ENCODE measurements at places on chromosomes 3 and 15. TPM values are rescaled to one million over a fixed set of nuclear protein-coding genes. Genes with fewer than 3 reads are reported as not detected.
A peak's percentile ranks its signal among the peaks of the same experiment; 100 is the strongest.

The PTX3 gene
- 36.9 TPM for total RNA-seq

The CD86 gene
- 7.3 TPM for total RNA-seq

The RASL12 gene
- total RNA-seq: 20.6 TPM

The NEK10 gene
- 48.4 TPM for total RNA-seq

The MEX3B gene
- total RNA-seq: 2.3 TPM

The CPA3 gene
- total RNA-seq: 44.2 TPM

The GLDN gene
- total RNA-seq: 7.3 TPM

The SKIL gene
- total RNA-seq: 64.5 TPM

The STAB1 gene
- total RNA-seq: 55.4 TPM

- no peak for DNase-seq
- H3K4me1 ChIP-seq: no peaks in the 10 kb centered on the region
- H3K27ac ChIP-seq: no peak overlapping the region
- no peak overlapping the region for H3K4me3 ChIP-seq
- H3K36me3 ChIP-seq: no peaks in the 10 kb centered on the region
- no peaks in the 10 kb centered on the region for H3K27me3 ChIP-seq
These were observed 88.7 kb upstream of the UBE2E2 start for GRCh38 chr3:23114432-23114831.

- no peak overlapping the region for H3K27ac ChIP-seq
- H3K4me1 ChIP-seq: no peaks in the 10 kb centered on the region
- no peak for DNase-seq
- no peak overlapping the region for H3K4me3 ChIP-seq
- no peaks in the 10 kb centered on the region for H3K36me3 ChIP-seq
These were observed 628.0 kb downstream of the ROBO2 start for GRCh38 chr3:77667901-77668300.

DNA sequence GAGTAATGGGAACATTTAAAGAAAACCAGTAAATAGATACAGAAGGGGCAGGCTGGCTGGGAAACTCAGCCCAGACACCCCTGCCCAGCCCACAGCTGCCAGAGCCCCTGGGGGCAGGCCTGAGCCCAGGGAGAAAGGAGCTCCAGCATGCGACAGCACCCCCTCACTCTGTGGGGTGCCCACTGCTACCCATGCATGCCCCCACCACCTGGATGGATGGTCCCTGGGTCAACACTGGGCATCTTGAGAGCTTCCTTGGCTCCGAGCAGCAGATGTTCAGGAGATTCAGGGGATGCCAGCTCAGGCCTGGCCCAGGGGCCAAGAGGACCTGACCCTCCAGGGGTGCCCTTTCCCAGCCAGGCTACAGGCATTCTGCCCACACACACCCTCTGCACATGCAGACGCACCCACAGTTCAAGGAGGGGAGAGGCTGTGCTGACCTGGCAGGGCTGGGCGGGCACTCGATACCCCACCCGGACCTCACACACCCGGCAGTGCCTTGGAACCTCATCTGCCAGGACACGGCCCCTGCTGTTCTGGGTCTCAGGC, 31.5 kb downstream of the PTH1R start:
- H3K27me3 ChIP-seq: no peaks in the 10 kb centered on the region
- no peak for DNase-seq
- H3K4me1 ChIP-seq: peaks cover 2% of the 10 kb centered on the region

- DNase-seq: no peak
- no peaks in the 10 kb centered on the region for H3K4me1 ChIP-seq
- H3K27ac ChIP-seq: no peak overlapping the region
- no peak overlapping the region for H3K4me3 ChIP-seq
- H3K36me3 ChIP-seq: no peaks in the 10 kb centered on the region
These were observed 32.6 kb upstream of the NR2C2 start for GRCh38 chr3:14914779-14915117.

- no peak for DNase-seq
- no peaks in the 10 kb centered on the region for H3K27me3 ChIP-seq
- H3K4me1 ChIP-seq: no peaks in the 10 kb centered on the region
- H3K4me3 ChIP-seq: no peak overlapping the region
- H3K36me3 ChIP-seq: no peaks in the 10 kb centered on the region
These were observed 90.4 kb upstream of the ASB14 start for GRCh38 chr3:57382933-57383332.

- DNase-seq: no peak
- H3K27ac ChIP-seq: no peak overlapping the region
- H3K27me3 ChIP-seq: no peaks in the 10 kb centered on the region
- H3K4me3 ChIP-seq: no peak overlapping the region
- H3K4me1 ChIP-seq: no peaks in the 10 kb centered on the region
These were observed 37.6 kb downstream of the AAGAB start for GRCh38 chr15:67216859-67217258.

DNA sequence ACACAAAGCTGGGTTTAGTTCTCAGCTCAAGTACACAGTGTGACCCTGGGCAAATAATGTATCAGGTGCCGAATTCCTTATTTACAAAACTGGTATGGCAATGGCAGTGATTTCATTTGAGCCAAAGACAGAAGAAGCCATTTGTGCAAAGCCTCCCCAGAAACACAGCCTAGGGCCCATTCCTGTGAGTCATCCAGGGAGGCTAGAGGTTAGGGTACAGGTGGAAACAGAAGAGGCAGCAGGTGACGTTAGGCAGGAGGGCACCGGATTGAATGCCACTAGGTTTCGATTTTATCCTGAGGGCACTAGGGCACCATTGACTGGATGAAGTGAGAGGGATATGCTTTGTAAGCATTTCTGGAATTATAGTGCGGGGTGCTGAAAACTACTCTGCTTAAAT, 766.9 kb upstream of the NR2F2 start:
- H3K4me3 ChIP-seq: no peak overlapping the region
- no peaks in the 10 kb centered on the region for H3K27me3 ChIP-seq
- H3K27ac ChIP-seq: no peak overlapping the region

GRCh38 chr3:128815318-128816064, 63.9 kb upstream of the ACAD9 start:
- no peaks in the 10 kb centered on the region for H3K4me1 ChIP-seq
- no peak for DNase-seq
- H3K27me3 ChIP-seq: no peaks in the 10 kb centered on the region

DNA sequence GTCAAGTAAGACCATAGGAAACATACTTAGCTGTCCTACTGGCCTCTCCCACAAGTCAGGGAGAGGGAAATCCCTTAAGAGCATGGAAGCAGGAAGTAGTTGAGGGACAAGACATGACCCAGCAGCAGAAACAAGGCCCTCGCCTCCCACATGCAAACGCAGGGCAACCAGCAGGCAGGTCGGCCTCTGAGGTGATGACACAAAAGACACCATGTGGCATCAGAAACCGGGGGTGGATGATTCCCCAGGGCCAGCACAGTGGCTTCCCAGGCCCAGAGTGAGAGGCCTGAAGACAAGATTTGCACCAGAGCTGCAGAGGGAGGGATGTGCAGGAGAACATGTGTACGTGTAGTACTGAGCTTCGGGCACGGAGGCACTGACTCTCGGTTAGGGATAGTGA, 26.3 kb downstream of the PXYLP1 start:
- DNase-seq: no peak
- no peaks in the 10 kb centered on the region for H3K4me1 ChIP-seq
- H3K36me3 ChIP-seq: no peaks in the 10 kb centered on the region
- no peak overlapping the region for H3K27ac ChIP-seq
- H3K4me3 ChIP-seq: no peak overlapping the region

- no peak for DNase-seq
- H3K36me3 ChIP-seq: no peaks in the 10 kb centered on the region
- no peak overlapping the region for H3K4me3 ChIP-seq
- no peak overlapping the region for H3K27ac ChIP-seq
These were observed 4.4 kb downstream of the ACAP2 start for GRCh38 chr3:195438371-195438770.

DNA sequence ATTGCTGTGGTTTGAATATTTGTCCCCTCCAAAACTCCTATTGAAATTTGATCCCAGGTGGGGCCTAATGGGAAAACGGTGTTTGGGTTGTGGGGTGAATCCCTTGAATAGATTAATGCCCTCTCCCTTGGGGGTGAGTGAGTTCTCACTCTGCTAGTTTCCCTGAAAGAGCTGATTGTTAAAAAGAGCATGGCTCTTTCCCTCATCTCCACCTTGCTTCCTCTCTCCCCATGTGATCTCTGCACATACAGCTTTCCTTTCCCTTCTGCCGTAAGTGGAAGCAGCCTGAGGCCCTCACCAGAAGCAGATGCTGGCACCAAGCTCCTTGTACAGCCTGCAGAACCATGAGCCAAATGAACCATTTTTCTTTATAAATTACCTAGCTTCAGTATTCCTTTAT, 394.9 kb upstream of the WNT5A start:
- no peaks in the 10 kb centered on the region for H3K4me1 ChIP-seq
- H3K36me3 ChIP-seq: no peaks in the 10 kb centered on the region
- no peak overlapping the region for H3K4me3 ChIP-seq
- H3K27me3 ChIP-seq: no peaks in the 10 kb centered on the region

DNA sequence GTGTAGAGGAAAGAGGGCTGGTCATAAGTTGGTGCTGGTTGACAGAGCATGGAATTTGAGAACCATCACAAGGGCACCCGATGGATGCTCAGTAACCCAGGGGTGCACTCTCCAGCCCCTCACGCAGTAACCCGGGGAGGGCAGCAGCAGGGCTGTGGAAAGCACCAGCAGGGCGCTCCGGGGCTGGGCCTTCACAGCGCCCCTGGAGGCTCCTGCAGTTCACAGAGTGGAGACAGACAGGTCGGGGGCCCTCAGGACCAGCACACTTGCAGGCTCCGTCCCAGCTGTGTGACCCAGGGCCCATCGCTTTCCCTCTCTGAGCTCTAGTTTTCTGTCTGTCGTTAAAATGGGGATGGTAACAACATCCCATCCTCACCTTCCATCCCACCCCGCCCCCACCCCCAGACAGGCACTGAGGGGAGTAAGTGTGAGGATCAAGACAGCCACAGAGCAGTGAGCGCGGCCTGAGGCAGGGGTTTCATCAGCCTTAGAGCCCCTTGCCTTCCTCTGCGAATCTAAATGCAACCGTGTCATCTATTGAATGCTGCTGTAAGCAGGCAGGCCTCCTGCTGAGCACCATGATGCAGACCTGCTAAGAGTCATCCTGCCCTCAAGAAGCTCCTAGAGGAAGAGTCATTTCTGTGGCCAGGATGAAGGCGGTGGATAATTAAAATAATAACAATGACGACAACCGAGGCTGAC, 90.2 kb upstream of the LINGO1 start:
- no peaks in the 10 kb centered on the region for H3K36me3 ChIP-seq
- no peaks in the 10 kb centered on the region for H3K4me1 ChIP-seq
- no peak overlapping the region for H3K27ac ChIP-seq
- no peak overlapping the region for H3K4me3 ChIP-seq

GRCh38 chr15:67148196-67148701, 82.8 kb downstream of the SMAD3 start:
- no peak overlapping the region for H3K4me3 ChIP-seq
- peak overlapping the region; percentile 86 for H3K27ac ChIP-seq
- no peaks in the 10 kb centered on the region for H3K36me3 ChIP-seq
- peaks cover 25% of the 10 kb centered on the region for H3K4me1 ChIP-seq
- DNase-seq: no peak

GRCh38 chr15:30962079-30962478, 29.3 kb downstream of the MTMR10 start:
- H3K27ac ChIP-seq: no peak overlapping the region
- no peak for DNase-seq
- no peaks in the 10 kb centered on the region for H3K36me3 ChIP-seq
- H3K27me3 ChIP-seq: no peaks in the 10 kb centered on the region
- no peak overlapping the region for H3K4me3 ChIP-seq

- no peaks in the 10 kb centered on the region for H3K36me3 ChIP-seq
- no peak for DNase-seq
- H3K27ac ChIP-seq: peak overlapping the region; percentile 88
- no peak overlapping the region for H3K4me3 ChIP-seq
- no peaks in the 10 kb centered on the region for H3K27me3 ChIP-seq
These were observed 22.6 kb upstream of the ANPEP start for GRCh38 chr15:89837134-89837829.

- H3K27ac ChIP-seq: peak overlapping the region; percentile 3
- H3K4me3 ChIP-seq: no peak overlapping the region
- H3K27me3 ChIP-seq: no peaks in the 10 kb centered on the region
- H3K4me1 ChIP-seq: no peaks in the 10 kb centered on the region
These were observed 26.5 kb downstream of the LYSMD4 start for GRCh38 chr15:99706557-99707303.

DNA sequence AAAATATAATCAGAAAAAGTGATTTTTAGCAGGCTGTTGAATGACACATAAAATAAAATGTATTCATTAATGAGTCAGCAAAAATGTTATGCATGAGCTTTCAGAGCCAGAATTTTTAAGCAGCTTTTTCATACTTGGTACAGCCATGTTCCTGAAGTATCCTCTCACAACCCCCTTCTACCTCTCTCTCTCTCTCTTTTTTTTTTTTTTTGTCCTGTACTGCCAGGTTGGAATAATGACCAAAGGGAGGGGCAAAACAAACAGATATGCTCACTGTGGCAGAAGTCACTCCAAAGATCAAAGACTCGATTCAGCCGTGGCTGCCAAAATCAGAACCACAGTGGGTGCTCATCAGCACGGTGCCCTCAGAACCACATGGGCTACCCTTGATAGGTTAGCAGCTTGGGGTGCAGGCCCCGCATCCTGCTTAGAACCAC, 383.0 kb downstream of the ZBTB20 start:
- no peaks in the 10 kb centered on the region for H3K27me3 ChIP-seq
- H3K4me3 ChIP-seq: no peak overlapping the region

- no peaks in the 10 kb centered on the region for H3K27me3 ChIP-seq
- no peak overlapping the region for H3K4me3 ChIP-seq
- H3K4me1 ChIP-seq: no peaks in the 10 kb centered on the region
- no peak for DNase-seq
- no peak overlapping the region for H3K27ac ChIP-seq
These were observed 561.3 kb downstream of the IGSF11 start for GRCh38 chr3:118473343-118473742.

DNA sequence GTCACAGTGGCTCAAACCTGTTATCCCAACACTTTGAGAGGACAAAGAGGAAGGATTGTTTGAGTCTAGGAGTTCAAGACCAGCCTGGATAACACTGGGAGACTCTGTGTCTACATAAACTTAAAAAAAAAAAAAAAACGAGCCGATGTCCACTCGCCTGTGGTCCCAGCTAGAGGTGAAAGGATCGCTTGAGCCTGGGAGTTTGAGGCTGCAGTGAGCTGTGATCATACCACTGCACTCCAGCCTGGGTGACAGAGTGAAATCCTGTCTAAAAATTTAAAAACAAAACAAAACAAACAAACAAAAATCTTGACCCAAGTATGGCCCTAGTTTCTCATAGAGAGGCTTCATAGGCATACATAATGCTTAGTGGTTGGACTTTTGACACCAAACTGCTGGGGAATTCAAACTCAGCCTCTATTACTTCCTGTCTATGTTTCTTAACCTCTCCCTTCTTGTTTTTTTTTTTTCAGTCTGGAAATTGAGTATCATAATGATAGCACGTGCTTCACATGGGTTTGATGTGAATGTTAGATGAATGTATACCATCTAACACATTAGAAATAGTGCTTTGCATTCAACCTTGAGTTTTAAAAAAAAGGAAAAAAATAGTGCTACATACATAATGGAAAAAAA, 46.4 kb upstream of the CAPN7 start:
- H3K4me3 ChIP-seq: no peak overlapping the region
- no peaks in the 10 kb centered on the region for H3K36me3 ChIP-seq
- H3K27ac ChIP-seq: no peak overlapping the region
- H3K27me3 ChIP-seq: peaks cover 7% of the 10 kb centered on the region
- DNase-seq: no peak
